ENCODE measurements at places on chromosomes 5 and 9. TPM values are rescaled to one million over a fixed set of nuclear protein-coding genes. Genes with fewer than 3 reads are reported as not detected.

- H3K27me3 ChIP-seq, result peaks cover 5% of the 10 kb centered on the region
- peaks cover 9% of the 10 kb centered on the region for H3K4me1 ChIP-seq
- no peak overlapping the region for H3K4me3 ChIP-seq
- no peak overlapping the region for H3K27ac ChIP-seq
- no peak for DNase-seq
- H3K36me3 ChIP-seq, result no peaks in the 10 kb centered on the region
These were observed 4.9 kb upstream of the F2R start for GRCh38 chr5:76710991-76711390.

GRCh38 chr5:51414516-51414915, 31.3 kb downstream of the ISL1 start:
- H3K4me1 ChIP-seq, result no peaks in the 10 kb centered on the region
- no peaks in the 10 kb centered on the region for H3K36me3 ChIP-seq
- no peak overlapping the region for H3K27ac ChIP-seq
- no peaks in the 10 kb centered on the region for H3K27me3 ChIP-seq
- DNase-seq, result no peak

The TBC1D13 gene
- total RNA-seq, result 14.2 TPM

- DNase-seq, result no peak
- H3K27ac ChIP-seq, result no peak overlapping the region
- no peaks in the 10 kb centered on the region for H3K27me3 ChIP-seq
- no peak overlapping the region for H3K4me3 ChIP-seq
- no peaks in the 10 kb centered on the region for H3K4me1 ChIP-seq
These were observed 167.8 kb upstream of the CCNG1 start for GRCh38 chr5:163269624-163270023.

GRCh38 chr5:6649186-6649585, 15.9 kb downstream of the SRD5A1 start:
- H3K36me3 ChIP-seq, result no peaks in the 10 kb centered on the region
- DNase-seq, result no peak
- no peak overlapping the region for H3K27ac ChIP-seq

GRCh38 chr5:172433071-172433470, 21.3 kb downstream of the SH3PXD2B start:
- no peak overlapping the region for H3K27ac ChIP-seq
- peaks cover 46% of the 10 kb centered on the region for H3K4me1 ChIP-seq
- no peaks in the 10 kb centered on the region for H3K36me3 ChIP-seq
- no peak overlapping the region for H3K4me3 ChIP-seq
- no peak for DNase-seq
